ENCODE measurements at places on chromosomes 16 and 17. TPM values are rescaled to one million over a fixed set of nuclear protein-coding genes. Genes with fewer than 3 reads are reported as not detected.

DNA sequence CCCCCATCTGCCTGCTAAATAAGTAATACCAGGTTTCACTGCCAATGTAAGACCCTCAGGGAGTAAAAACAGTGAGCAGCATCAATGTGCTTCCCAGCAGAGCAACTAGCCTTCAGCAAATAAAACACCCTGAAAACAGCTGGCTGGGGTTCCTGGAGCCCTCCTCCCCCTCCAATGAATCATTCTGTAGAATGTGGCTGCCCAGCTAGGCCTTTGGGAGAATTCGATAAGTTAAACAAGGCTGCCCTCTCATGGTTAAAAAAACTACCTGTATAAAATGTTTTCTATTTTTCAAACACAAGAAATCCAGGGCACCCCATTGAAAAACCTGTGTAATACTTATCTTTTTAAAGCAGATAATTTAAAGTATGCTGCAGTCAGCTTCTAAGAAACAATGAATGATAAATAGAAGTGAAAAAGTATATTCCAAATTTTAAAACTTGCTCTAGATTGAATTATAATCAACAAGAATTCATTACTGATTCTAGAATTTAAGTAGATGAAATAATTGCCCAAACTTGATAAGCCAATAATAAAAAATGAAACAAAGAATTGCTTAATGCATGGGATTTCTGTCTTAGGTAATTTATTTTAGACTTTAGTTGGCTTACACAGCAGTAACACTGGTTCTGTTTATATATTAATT is 9.4 kb upstream of the TOM1L1 start:
- DNase-seq = peak; percentile 85

DNA sequence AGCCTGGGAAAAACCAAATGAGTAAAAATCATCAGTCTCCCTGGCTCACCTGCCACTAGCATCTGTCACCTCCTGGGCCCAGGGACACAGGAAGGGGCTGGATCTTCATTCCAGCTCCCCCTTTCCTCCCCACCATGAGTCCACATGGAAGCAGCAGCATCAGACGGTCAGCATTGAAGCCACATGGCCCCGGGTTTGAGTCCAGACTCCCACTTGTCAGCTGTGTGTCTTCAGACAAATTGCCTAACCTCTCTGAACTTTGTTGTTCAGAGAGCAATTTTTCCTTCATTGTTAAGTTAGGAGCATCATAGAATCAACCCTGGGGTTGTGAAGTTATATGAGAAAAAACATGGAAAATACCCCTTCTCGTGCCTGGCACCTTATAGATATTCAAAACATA is 10.7 kb downstream of the CACNG4 start:
- DNase-seq = no peak

DNA sequence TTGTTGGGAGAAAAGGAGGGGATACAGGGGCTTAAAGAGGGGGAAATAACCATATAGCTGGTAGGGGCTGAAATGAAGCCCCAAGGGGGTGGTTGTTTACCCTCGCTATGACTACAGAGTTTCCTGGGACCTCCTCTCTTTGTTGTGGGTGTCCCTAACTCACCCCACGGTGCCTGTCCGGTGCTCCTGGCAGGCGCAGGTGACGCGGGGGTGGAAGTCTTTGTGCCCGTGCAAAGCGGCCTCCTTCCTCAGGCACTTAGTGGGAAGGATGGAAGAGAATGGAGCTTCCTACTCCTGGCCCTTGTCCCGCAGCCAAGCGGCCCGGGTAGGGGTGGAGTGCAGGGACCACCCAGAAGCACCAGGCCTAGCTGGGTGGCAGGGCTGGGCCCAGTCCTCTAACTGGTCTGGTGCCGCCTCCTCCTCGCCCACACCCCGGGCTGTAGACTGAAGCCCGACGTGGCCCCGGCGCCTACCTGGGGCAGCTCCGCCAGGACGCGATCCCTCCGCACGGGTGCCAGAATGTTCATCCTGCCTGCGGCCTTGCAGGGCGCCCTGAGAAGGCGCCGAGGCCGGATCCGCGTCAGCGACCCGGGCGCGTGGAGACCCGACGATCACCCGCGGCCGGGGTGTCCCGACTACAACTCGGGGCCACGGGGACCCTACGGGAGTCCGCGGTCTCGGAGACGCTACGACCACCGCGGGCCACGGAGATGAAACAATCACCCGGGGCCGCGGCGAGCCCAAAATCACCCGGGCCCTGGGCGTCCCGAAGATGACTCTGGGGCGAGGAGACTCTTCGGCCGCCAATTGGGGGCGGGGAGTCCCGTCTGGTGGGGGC is 709 bp downstream of the RAB34 start:
- DNase-seq = peak; percentile 63

GRCh38 chr17:80068301-80069222 is 32.1 kb downstream of the CCDC40 start:
- DNase-seq = peak; percentile 46

- no peak for DNase-seq
Observed at GRCh38 chr17:4751932-4752331, 12.2 kb upstream of the CXCL16 start.

- DNase-seq = no peak
Observed at GRCh38 chr16:13421726-13422125, 498.2 kb upstream of the ERCC4 start.

DNA sequence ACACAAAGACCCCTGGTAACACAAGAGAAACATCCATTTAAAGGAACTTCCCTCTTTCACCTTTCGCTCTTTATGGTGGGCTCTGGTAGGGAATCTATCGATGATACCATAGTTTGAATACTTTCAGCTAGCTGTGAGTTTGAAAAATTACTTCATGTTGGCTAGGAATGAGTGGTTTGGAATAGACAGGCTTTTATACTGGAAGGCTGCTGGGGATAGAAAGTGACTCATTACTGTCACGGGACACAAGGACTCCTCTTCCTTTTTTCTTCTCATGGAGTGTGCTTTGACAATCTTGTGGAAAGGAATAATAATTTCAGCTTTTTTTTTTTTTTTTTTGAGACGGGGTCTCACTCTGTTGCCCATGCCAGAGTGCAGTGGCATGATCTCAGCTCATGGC is 76.9 kb downstream of the CYB561 start:
- DNase-seq = no peak

ZNF286A gene
- total RNA-seq = 39.6 TPM

NPIPB2 gene
- total RNA-seq = 5.5 TPM

DNA sequence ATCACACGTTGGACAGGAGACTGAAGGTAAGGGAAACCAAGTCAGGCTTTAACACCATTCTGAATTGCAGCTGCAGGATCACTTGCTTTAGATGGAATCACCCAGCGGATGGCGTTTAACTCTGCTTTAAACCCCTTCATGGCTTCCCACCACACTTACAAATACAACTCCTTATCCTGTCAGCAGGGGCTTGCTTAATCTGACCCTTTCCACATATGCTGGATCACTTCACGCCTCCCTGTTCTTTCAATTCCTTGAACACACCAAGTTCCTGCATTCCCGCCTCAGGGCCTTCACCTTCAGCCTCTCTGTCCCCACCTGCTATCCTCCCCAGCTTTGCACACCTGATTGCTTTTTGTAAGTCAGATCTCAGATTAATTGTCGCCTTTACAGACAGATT is 442.2 kb downstream of the MAF start:
- DNase-seq = no peak

MFAP4 gene
- total RNA-seq = 360 TPM

CLDN7 gene
- 169 TPM for total RNA-seq

GRCh38 chr16:21713549-21714368 is 50.0 kb downstream of the OTOA start:
- DNase-seq = no peak

GRCh38 chr17:32342603-32343325 is 791 bp upstream of the C17orf75 start:
- DNase-seq = no peak

DNA sequence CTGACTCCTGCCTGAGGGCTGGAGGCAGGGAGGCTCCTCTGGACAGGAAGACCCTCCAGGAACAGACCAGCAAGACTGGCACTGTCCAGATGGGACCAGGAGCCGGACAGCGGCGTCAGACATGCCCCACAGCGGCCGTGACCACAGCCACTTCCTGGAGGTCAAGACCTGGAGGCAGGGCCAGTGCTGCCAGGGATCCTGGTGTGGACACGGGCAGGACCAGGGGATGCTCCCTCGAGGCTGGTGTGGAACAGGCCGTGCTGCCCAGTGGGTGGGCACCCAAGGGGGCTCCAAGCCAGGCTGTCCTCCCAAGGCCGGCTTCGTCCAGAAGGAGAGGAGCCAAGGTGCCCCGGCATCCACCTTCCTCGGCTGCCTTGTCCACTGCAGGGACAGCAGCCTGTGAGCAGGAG is 4.5 kb upstream of the CCDC57 start:
- DNase-seq = peak; percentile 6

MMP15 gene
- 34.2 TPM for total RNA-seq

DNA sequence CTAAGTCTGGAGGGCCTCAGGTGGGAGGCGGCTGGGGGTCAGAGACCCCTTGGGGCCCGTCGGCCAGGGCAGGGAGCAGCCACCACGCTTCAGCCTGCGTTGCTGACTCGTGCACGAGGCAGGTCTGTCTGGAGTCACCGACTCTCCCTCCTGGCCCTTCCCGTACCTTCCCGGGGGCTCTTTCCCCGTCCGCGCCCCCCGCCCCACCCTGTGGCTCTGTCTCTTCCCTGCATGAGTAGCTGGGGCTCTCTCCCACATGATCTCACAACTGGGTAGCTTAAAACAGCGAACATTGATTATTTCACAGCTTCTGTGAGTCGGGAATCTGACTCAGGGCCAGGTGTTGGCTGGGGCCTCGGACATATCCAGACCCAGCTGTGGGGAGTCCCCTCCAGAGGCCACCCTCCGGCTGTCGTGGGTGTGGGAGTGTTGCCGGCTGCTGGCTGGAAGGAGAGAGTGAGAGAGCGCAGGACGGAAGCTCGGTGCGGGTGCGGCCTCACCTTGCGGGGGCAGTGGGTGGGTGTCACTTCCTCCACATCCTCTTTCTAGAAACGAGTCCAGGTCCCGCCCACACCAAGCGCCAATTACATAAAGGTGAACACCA is 17.3 kb downstream of the BAHCC1 start:
- no peak for DNase-seq

- DNase-seq = no peak
Observed at GRCh38 chr16:24909856-24910255, 64.1 kb downstream of the SLC5A11 start.

GNGT2 gene
- total RNA-seq = not detected

GRCh38 chr16:85310868-85311585 is 198.8 kb upstream of the CIBAR2 start:
- no peak for DNase-seq

MT1F gene
- 7.1 TPM for total RNA-seq

- DNase-seq = no peak
Observed at GRCh38 chr16:28182801-28183200, 29.0 kb downstream of the XPO6 start.

GRCh38 chr17:16495561-16495960 is 3.6 kb upstream of the LRRC75A start:
- no peak for DNase-seq

DNA sequence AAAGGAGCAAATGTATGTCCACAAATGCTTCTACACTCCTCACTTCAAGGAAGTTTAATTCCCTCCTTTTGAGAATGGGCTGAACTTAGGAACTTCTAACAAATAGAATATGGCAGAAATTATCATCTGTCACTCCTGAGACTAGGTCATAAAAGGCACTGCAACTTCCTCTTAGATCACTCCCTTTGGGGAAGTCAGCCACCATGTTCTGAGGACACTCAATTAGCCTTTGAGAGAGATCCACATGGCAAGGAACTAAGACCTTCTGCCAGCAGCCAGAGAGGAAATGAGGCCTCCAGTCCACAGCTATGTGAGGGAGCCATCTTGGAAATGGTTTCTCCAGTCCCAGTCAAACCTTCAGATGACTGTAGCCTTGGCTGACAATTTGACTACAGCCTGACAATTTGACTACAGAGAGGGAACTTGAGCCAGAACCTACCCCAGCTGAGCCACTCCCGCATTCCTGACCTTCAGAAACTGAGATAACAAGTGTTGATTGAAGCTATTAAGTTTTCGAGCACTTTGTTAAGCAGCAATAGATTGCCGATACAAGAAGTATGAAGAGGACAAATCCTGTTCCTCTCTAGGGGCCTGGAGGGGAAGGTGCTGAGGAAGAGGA is 113.4 kb upstream of the SEC14L1 start:
- no peak for DNase-seq

GRCh38 chr17:69762359-69762758 is 312.7 kb upstream of the KCNJ16 start:
- DNase-seq = no peak

SLC43A2 gene
- 6.0 TPM for total RNA-seq

DNA sequence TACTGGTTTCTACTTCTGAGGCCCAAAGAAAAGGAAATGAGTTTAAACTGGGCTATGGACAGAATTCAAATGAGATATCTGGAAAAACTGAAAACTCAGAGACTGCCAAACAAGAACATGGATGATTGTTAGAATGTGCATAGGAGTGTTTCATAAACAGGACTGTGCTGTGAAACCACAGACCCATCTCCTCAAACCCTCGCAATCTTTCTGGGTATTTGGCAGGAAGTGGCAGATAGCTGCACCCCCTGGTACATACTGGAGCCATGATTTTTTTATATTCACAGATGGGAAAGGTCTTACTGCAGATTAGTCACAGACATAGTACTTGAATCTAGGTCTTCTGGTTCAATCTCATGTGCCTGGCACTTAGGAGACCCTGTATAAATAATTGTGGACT is 145.0 kb downstream of the CCDC182 start:
- DNase-seq = no peak

DNA sequence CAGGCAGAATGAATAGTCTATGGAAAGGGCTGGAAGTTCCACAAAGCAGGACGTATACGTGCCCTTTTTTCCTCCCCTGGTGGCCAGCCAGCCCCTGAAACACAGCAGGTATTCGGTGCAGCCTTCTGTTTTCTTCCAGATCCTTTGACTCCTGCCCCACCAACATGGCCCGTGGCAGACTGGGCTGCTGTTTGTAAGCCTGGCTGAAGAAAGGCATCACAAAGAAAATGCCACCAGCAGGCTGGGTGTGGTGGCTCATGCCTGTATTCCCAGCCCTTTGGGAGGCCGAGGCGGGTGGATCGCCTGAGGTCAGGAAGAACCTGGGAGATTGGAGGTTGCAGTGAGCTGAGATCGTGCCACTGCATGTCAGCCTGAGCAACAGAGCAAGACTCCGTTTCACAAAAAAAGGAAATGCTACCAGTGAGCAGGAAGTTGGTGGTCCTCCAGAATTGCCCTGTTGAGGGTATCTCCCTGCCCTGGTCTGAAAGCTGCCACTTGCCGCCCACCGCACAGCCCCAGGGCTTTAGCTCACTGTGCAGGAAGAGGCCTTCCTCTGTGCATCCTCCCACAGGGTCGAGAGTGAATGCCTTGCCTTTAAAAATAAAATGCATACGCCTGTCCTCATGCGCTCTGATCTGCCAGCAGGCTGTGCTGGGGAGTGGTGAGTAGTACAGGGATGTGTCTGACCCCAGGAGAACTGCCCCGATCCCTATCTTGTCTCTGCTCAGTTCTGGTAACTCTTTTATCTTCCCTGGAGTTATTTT is 587.7 kb downstream of the MAF start:
- DNase-seq = no peak

- DNase-seq = no peak
Observed at GRCh38 chr16:66164581-66165247, 201.8 kb upstream of the CDH5 start.

- no peak for DNase-seq
Observed at GRCh38 chr17:42906772-42907446, 6.3 kb downstream of the G6PC1 start.

CCL7 gene
- total RNA-seq = not detected

GRCh38 chr16:58485184-58485887 is 14.6 kb upstream of the NDRG4 start:
- no peak for DNase-seq

HYDIN gene
- 0.52 TPM for total RNA-seq
